ENCODE measurements at places on chromosomes 16 and 17.

DNA sequence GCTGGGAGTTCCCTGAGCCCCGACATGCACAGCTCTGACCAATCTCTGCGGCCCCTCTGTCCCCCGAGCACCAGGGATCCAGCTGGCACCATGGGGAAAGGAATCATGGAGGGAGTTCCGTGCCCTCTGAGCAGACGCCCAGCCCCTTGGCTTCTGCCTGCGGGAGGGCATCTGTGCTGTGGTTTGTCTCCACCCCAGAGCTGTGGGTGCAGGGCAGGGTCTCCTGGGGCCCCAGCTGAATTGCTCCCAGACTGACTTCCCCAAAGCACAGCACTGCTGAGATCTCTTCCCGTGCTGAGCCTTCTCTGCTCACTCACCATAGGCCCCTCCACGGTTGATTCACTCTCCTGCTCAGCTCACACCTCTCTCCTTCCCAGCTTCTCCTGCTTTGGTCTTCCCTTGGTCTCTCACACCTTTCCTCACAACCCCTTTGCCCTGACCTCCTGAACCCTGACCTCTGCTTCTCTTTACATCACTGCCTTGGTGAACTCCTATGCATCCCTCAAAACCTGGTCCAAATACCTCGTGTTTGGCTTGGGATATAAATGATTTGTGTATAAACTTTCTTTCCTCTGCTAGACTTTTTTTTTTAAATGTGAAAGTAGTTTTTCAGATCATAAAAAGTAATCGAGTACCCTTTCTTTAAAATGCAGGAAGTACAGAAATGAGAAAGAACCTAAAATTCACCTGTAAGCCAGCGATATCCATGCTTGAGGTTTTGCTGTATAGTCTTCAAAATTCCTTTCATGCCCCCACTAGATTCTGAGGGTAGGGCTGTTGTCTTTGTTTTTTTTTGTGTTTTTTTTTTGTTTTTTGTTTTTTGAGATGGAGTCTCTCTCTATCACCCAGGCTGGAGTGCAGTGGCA is 265.3 kb downstream of the SEC14L1 start:
- DNase-seq: no peak

GRCh38 chr17:79083191-79083971 is 8.8 kb downstream of the ENGASE start:
- DNase-seq: no peak

DNA sequence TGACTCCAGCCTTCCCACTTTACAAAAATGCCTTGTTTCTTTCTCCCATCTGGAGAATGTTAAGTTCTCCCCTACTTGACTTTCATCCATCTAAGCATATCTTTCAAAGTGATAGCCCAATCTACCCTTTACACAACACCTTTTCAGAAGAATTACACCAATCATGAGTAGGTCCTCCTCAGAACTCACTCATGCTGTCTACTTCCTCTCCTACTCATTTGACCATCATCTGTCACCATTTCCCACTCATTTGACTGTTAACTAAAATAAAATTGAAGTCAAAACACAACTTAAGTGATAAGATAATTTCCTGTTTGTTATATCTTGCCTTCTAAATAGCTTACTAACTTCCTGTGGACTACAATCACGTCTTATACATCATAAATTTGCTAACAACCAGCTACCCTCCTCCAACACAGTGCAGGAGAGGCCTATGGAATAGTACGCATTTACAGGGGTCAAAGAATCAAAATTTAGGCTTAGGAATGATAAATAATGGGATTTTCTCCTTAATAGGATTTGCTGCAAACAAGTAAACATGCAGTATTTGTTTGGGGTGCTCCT is 16.1 kb downstream of the KCNJ16 start:
- no peak for DNase-seq

GRCh38 chr16:5512014-5512413 is 414.4 kb upstream of the EEF2KMT start:
- DNase-seq: no peak

DNA sequence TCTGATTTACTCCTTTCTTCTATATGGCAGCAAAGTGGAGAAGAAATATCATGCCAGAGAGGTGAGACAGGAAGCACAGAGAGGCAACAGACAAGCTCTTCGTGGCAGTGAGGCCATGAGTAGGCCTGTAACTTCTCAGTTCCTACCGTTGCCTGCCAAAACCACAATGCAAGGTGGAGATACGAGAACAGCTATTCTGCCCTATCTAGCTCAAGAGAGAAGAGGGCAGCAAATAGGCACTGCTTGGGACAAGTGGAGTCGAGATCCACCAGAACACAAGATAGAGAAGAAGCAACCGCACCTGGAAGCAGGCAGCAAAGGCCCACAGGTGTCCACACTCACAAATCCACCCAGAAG is 24.8 kb downstream of the RANBP10 start:
- DNase-seq: no peak

DNA sequence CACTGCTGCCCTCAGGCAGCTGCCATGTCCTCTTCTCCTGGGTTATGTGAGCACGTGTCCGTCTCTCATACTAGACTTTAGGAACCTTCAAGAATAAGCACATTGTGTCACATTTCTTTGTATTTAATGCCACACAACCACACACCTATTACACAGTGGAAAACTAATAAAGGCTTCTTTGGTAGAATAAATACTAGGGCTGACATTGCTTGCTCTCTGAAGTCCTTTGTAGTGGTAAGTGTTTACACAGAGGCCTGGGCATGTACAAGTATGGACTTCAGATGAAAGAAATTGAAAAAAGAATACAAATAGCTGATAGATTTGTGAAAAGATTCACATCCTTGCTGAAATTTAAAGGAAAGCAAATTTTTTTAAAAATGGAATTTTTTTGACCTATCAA is 188.1 kb upstream of the CCL2 start:
- DNase-seq: no peak

GRCh38 chr16:15949210-15950160 is at the start of gene ABCC1:
Gene ABCC1 (plus strand): TSS chr16:15949616. CDS start chr16:15949752, 136 bp downstream.
- no peak for DNase-seq

DNA sequence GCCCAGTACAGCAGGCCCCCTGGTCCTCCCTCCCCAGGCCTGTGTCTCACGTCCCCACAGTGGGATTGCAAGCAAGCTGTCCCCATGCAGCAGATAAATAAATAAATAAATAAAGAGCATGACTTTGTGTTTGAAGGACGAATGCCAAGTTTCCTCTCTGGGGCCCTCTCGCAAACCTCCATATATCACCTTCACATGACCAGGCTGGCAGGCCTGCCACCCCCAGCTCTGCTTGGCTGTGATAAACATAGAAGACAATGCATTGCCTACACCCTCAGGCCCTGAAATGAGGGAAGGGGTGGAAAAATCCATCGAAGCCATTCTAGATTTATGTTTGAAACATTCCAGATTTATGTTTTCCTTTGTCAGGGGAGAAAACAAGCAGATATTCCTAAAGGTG is 107.3 kb downstream of the CCT6B start:
- no peak for DNase-seq

- DNase-seq: peak; percentile 90
Measured at GRCh38 chr17:77235370-77235941, 94.7 kb downstream of the SEC14L1 start.

- DNase-seq: no peak
Measured at GRCh38 chr16:85229869-85230462, 117.7 kb upstream of the CIBAR2 start.

GRCh38 chr17:66957343-66957742 is 7.2 kb upstream of the CACNG4 start:
- DNase-seq: no peak

GRCh38 chr16:6267682-6268081 is 1065.0 kb upstream of the RBFOX1 start:
- DNase-seq: no peak

GRCh38 chr17:824378-824777 is 42.2 kb downstream of the MRM3 start:
- no peak for DNase-seq

DNA sequence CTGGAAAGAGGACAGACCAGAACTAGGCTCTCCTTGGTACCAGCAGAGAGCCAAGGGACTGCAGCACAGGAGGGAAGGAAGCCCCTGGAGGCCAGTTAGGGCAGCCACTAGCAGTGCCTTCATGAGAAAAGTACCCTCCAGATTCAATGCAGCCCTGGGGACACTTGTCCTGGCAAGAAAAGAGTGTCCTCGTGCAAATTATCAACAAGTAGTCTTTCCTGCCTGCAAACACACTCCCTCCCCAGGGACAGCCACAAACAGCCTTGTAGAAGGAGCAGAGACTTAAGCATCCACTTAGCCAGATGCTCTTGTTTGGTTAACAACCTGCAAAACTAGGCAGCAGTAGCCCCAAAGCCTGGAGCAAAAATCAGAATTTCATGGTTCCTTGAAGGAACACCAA is 24.3 kb downstream of the CENPV start:
- peak; percentile 33 for DNase-seq

DNA sequence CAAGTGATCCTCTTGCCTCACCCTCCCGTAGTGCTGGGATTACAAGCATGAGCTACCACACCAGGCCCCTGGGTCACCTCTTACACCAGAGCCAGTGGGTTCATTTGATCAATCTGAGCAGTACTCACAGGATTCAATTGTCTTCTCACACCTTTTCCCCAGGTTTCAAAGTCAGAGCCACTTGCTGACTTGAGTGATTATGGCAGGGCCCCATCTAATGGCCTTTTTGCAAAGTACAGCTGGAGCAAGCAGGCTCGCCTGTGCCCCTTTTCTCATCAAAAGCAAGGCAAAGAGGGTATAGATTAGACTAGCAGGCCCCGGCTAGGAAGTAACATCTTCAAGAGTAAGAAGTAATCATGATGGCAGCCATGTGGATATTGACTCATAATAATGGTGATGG is 114.8 kb upstream of the NOL11 start:
- peak; percentile 46 for DNase-seq

- no peak for DNase-seq
Measured at GRCh38 chr17:67200727-67201301, 44.2 kb downstream of the HELZ start.

GRCh38 chr16:2081201-2082084 is 33.7 kb downstream of the TSC2 start:
- no peak for DNase-seq

DNA sequence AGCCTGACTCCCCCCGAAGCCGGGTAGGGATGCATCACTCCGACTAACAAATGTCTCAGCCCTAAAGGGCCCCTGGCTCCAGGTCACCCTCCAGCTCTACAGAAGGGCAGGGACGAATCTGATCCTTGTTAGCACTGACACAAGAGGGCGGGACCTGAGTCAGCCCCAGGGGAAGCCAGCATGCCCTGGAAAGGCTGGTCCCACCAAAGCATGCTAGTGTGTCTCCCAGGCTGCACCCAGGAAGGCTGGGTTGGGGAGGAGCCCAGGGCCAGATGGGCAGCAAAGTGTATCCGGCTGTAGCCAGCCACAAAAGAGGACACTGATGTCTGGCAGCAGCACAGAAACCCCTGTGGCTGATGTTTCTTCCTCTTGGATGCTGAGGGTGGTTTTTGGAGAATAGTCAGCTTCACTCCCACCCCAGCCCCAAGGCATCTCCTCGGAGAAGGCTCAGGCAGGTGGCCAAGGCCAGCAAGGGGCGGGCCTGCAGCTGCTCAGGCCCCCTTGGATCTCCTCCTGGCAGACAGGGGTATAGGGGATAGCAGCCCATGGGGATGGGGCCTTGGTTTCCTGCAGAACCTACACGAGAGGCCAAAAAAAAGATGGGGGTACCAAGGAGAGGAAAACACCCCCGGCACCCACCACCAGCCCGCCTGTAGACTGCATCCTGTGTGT is 11.0 kb downstream of the NATD1 start:
- no peak for DNase-seq

- DNase-seq: no peak
Measured at GRCh38 chr17:50353600-50354195, 7.8 kb downstream of the XYLT2 start.

DNA sequence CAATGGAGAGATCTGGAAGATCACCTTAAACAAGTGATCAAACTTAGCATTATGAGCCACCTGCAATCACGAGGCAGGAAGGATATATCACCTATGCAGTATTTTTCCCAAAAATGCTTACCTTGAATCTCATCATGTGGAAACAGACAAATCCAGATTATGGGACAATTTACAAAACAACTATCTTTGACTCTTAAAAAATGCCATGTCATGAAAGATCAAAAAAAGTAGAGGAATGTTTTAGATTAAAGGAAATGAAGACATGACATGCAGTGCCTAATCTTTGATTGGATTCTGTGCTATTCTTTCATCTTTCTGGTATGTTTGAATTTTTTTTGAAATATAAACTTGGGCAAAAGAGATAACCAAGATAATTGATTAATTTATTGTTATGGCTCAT is 95.9 kb downstream of the KPNA2 start:
- no peak for DNase-seq

DNA sequence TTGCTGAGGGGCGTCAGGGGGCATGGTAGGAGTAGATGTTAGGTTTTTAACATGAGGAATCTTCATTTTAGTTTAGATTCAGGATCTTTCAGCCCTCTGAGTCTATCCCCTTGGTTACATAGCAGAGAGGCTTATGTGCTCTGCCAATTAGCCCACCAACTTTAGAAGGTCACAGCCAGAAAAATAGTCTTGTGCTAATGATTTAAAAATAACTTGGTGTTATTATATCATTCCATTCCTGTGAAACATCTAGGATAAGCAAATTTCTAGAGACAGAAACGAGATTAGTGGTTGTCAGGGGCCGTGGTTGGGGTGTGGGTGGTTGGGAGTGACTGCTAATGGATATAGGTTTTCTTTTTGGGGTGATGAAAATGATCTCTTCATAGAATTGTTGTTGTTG is 183.7 kb downstream of the SNX29 start:
- DNase-seq: no peak

- DNase-seq: no peak
Measured at GRCh38 chr16:63195336-63195735, 1159.1 kb upstream of the CDH8 start.

- DNase-seq: no peak
Measured at GRCh38 chr16:54594601-54595391, 308.2 kb upstream of the IRX3 start.

- no peak for DNase-seq
Measured at GRCh38 chr17:47895347-47895855, 635 bp upstream of the SP2 start.

GRCh38 chr17:4008082-4008435 is 43.8 kb upstream of the ATP2A3 start:
- no peak for DNase-seq

- no peak for DNase-seq
Measured at GRCh38 chr16:24753000-24753399, 23.5 kb downstream of the TNRC6A start.

DNA sequence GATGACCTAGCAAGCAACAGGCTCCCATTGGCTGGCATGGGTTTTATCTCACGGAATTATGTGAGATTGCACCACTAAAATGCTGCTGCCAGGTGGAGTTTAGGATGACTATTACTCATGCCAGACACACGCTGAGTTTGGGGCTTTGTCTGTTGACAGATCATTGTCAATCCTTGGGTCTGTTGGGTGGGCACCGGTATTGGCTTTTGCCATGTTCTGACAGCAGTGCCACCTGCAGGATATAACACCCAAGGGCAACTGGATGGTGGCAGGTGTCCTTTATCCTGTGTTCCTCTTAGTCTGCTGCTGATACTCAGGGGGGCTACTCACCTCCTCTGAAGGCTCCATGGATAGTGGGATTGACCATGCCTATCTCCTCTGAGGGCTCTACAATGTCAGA is 221.6 kb upstream of the DYNLRB2 start:
- no peak for DNase-seq

GRCh38 chr17:77570565-77570898 is 388.0 kb upstream of the TNRC6C start:
- DNase-seq: no peak

GRCh38 chr17:31595666-31596381 is 204.3 kb downstream of the RAB11FIP4 start:
- no peak for DNase-seq
